Activated CD4-positive, alpha-beta T cell treated with anti-CD3 and anti-CD28 coated beads, Interleukin-2, amount 50 U/mL, for 16 hours (primary cell): ENCODE measurements at places on chromosomes 13 and 19.

- no peak for DNase-seq
Observed at GRCh38 chr13:110225609-110226574, 81.1 kb downstream of the COL4A1 start.

- no peak for DNase-seq
Observed at GRCh38 chr19:11138601-11139300, 16.8 kb downstream of the SPC24 start.

DNA sequence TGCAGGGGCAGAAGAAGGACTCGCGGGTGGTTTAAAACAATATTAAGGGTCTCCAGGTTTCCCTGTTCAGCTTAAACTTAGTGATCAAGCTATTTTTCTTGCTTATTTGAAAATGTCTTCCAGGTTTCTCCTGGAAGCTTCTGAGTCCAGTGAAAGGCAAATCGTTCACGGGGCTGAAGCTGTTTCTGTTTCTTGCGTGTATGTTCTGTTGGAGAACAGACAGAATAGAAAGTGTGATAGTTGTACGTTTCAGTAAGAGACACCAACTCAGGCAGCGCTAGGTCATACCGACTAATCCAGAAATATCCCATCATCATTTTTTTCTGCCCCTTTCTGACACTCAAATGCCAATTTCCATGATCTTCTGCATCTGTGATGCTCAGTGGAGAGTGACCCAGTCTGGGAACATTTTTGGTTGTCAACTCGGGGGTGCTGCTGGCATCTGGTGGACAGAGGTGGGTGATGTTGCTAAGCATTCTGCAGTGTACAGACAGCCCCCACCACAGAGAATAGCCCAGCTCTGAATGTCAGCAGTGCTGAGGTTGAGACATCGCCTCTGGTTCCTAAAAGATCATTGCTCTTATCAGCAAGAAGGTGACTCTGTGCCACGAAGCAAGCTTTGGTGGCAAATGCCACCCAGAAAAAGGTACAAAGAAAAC is 4.3 kb downstream of the KLF2 start:
- no peak for DNase-seq

- DNase-seq = no peak
Observed at GRCh38 chr13:77544355-77544754, 8.8 kb downstream of the SCEL start.

DNA sequence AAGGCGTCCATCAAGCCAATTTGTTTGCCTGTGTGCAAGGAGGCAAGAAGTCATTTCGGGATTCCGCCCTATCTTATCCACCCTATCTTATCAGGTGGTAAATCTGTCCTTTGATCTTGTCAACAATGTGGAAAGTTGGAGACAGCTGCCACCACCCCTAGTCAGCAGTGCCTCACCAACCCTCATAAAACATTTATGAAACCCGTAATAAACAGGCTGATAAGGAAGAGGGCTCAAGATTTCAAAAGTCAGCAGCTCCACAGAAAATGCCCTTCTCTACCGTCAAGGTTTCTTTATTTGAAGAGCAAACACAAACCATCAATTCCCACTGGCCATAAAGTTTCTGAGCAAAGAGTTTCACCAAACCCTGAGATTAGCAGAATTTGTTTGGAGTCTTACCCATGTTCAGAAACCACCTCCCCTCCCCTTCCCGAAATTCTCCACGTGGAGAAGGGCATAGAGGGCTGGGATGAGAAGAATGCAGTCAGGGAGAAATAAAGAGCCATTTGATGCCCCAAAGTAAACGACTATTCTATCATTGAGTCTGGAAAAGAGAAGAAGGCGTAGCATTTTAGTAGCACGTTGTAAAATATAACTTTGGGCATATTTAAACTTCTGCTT is 196.0 kb upstream of the GPR12 start:
- no peak for DNase-seq

- DNase-seq = no peak
Observed at GRCh38 chr13:81795710-81796109, 1454.8 kb upstream of the SPRY2 start.

DNA sequence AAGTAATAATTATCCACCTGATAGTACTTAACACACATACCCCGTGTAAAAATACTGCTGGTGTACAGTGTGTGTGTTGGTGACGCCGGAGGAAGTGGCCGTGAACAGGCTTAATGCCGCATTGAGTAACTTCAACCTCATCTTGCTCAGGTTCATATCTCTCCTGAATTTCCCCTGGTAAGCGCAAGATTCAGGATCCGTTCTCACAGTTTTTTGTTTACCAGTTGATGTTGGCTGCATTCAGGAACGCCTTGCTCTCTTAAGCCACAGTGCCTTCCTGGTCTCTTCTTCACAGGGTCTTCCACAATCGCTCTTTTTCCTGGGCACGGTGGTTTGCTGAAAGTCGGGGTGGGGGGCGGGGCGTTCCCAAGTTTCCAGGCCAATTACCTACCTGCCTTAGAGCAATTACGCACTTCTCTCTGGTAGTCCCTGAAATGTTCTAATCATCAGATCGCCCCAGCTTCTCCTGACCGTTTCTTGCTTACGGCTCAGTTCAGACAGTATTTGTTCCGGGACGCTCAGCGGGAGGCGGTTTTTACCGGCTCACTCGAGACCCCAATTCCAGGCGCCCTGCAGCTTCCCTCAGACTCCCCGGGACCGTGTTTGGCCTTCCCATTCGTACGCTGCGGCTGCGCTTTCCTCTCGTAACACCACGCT is 706 bp upstream of the DNAJC3 start:
- DNase-seq = peak; percentile 30

- no peak for DNase-seq
Observed at GRCh38 chr19:31985001-31985605, 360.3 kb upstream of the ZNF507 start.

DNA sequence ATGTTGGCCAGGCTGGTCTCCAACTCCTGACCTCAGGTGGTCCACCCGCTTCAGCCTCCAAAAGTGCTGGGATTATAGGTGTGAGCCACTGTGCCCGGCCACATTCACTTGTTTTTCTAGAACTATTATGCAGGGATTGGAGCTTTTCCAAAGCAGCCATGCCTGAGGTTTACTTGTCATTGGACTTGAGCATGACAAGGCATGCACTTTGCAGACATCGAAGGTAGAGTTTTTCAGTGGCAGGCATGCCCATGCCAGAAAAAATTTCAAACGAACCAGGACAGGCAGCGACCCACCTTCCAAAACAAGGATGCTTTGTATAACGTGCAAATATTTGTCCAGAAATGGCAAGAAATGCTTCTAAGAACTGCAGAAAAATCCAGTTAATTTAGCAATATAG is 17.7 kb downstream of the PNMA8A start:
- no peak for DNase-seq

DNA sequence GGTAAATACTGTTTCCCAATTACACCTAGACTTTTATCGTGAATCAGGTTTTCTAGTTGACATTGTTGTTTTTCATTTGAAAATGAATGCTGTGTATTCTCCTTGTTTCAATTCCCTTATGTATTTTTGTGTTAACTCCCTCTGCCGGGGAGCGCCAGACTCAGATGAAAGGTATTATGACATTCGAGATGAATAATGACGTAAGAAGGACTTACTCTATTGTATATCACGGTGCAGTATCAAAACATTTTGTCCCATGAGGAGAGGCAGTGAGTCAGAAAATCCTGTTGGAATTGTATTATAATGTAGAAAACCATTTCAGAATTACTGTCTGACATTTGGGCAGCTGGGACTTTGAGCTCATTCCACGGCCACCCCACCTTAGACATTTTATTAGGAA is 61.6 kb downstream of the LRCH1 start:
- no peak for DNase-seq
